ENCODE measurements at places on chromosomes 4 and X. TPM values are rescaled to one million over a fixed set of nuclear protein-coding genes. Genes with fewer than 3 reads are reported as not detected.

DNA sequence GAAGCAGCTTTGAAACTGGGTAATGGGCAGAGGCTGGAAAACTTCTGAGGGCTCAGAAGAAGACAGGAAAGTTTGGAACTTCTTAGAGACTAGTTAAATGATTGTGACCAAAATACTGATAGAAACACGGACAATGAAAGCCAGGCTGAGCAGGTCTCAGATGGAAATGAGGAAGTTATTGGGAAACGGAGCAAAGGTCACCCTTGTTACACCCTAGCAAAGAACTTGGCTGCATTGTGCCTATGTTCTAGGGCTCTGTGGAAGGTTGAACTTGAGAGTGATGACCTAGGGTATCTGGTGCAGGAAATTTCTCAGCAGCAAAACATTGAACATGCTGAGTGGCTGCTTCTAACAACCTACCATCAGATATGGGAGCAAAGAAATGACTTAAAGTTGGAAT lies 50.8 kb upstream of the FBXW7 start:
- no peak for DNase-seq

The ARHGAP24 gene
- not detected for polyA plus RNA-seq

GRCh38 chr4:38009421-38009820 lies 49.2 kb downstream of the PTTG2 start:
- DNase-seq = no peak

The PLS3 gene
- polyA plus RNA-seq = 0.76 TPM
